ENCODE measurements at places on chromosomes 12 and 14.

- no peak for DNase-seq
Measured at GRCh38 chr14:104120281-104120741, 18.1 kb upstream of the KIF26A start.

- no peak for DNase-seq
Measured at GRCh38 chr12:3752741-3753486, at the start of gene CRACR2A. Gene CRACR2A (minus strand): TSS chr12:3753109. CDS start chr12:3696999, 56,110 bp downstream.

DNA sequence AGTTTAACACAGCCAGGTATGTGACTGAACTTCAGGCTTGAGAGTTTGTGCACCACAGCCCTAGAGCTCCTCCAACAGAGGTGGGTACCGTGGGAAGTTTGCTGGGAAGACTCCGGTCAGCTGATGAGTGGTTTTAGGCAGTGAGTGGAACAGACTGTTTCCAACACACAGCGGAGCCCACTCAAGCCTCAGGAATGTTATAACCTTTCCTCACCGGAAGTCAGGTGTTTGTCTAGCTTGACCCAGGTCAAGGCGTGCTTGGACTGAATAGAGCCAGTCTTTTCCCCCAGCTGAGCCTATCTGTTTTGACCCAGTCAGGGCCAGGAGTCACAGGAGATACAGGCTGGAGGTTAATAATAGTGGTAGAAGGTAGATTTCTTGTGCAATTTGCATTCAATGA, 138.4 kb upstream of the PARP11 start:
- no peak for DNase-seq

DNA sequence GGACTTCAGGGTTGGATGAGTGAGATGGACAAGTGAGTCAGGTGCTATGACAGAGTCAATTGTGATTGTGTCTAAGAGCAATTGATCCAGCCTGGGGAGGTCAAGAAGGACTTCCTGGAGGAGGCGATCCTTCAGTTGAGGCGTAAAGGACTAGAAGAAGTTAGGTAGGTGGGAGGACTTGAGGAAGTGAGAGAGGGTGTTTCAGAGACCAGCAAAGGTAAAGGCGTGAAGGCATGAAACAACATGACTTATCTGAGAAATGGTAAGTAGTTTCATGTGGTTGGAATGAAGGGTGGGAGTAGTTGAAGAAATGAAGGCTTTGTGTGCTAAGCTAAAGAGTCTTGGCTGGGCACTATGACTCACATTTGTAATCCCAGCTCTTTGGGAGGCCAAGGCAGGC, 48.9 kb upstream of the PPP1CC start:
- no peak for DNase-seq

DNA sequence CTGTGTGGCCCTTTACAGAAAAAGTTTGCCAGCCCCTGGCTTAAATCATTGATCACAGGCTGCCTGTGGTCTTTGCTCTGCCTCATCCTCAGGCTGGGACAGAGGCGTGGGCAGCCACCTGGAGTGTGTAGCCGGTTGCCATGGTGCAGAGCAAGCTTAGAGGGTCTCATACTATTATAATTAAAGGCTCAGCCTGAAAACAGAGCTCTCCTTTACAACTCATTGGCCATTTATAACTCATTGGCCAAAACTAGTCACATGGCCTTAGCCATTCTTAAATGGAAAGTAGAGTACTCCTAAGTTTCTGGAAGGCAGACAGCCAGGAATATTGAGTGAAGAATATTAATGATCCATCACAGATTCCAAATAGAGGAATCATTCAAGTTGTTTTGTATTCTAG, 3.0 kb downstream of the HSP90B1 start:
- DNase-seq: no peak

DNA sequence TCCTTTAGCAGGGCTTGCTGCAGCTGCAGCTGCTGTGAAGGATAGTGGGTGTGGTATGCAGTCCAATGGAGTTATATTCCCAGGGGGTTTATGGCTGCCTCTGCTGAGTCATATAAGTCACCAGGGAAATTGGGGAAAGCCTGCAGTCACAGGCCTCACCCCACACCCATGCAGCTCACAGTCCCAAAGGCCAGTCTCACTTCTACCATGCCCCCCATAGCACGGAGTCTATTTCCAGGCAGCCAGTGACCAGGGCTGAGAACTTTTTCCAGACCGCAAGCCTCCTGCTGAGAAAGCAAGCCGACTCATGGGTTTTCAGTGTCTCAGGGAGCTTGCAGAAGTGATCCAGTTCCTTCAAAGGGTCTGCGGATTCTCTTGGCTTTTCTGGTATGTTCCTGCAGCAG, 322.4 kb upstream of the CLEC14A start:
- DNase-seq: no peak

DNA sequence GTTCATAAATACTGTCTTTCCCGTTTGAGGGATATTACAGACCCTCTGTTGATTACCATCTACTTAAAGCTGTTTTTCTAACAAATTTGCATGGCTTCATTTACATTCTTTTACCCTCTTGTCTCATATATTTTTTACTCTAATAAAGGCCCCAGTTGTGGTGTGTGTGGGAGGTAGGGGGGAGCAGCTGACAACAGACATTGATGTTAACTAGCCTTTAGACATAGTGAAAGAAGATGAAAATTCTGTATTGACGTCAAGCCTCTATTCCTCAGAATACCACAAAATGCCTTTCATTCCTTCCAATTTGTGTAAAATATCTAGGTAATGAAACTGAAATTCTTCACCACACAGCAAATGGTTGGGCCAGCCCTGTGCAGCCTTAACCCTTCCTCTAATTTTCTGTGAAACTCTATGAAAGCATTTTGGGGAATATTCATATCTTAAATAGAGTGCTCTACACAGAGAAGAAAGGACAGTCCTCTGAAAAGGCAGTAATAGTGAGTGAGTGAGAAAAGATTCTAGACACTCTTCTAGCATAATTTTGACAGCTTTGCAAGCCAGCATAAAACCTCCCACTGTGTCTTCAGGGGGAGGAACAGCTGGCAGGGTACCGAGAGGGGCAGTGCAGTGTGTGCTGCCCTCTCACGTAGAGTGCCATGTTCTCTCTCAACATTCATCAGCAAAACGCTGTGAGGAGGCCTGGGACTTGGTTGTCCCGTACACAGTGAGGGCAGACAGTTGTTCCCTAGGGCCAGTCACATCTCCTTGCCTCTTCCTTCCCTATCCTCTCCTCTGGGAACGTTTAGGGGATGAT, 20.1 kb upstream of the CERS5 start:
- DNase-seq: peak; percentile 68

DNA sequence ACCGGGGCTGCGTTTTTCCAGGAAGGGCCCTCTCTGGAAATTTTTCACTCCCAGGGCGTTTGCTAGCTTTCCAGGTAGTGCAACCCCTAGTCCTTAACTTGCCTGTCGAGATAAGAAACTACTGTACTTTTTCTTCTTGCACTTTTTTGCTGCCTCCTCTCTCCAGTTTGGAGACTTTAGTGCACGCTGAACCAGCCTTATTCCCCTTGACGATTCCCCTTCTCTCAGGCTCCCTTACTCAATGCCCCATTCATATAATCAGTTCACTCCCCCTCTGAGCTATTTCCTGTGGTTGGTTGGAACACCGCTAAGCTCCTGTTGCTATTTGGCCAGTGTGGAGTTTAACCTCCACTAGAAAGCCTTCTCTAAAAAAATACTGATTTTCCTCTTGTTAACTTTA, 682 bp downstream of the CREBL2 start:
- no peak for DNase-seq

DNA sequence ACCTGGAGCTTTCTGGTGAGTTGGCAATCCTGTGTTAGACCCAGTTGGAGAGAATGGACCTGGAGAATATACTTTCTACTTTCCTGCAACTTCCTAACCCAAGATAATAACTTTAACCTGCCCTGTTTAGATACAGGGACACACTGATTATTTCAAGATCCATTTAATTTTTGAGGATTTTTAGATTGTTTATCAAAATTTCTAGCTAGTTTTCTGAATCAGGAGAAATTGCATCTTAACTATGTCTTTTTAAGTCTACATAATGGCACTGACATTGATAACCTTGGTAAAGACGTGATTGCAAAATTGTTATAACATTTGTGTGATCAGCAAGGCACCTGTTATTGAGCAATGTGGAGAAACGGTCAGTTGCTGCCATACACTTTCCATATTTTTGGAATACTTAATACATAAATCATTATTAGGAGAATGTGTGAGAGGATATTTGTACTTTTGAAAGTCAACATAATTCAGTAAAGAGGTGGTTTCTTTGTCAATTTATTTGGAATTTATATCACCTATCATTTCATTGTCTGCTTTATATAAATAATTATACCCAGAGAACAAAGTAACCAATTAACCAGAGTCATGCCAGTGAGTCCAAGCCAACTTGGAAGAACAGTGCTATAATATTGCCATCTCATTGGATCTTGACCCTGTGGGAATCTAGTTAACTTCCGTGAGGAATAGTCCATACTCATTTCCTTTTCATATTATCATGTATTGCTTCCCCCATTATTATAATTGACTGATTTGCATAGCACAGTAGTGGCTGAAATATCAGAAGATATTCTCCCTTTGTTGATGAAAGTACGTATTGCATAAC, 28.4 kb downstream of the NFYB start:
- no peak for DNase-seq

DNA sequence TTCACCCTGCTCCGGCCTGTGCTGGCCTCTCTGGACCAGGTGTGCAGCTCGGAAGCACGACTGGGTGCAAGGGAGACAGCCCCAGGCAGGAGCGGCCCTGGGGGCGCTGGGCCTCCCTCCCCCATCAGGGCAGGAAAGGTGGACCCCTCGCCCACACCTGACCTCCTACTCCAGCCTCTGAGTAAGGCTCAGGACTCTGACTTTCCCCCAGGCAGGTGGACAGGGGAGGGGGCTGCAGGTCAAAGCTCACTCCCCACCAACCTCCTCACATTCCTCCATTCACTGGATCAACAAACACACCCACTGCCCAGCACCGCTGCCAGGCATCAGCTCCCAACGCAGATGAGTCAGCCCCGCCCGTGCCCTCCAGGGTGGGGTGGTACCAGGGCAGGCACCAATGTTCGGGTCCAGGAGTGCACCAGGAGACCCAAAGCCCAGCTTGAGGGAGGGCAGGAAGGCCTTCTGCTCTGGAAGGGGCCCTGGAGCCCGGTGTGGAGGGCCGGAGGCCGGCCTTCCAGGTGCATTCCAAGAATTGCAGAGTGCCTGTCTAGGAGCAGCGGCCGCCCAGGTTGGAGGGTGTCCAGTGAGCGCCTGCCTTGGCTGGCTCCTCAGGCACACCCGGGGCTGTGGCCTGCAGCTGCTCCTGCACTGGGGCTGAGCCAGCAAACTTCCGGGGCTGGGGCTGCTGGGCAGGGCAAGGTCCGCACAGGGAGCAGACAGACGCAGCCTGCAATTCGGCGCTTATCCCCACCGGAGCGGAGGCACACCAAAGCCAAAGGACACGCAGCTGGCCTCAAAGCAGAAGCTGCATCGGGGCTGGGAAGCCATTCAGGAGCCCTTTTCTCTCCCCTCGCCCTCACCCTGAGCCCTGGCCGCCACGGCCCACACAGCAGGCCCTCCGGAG, 1.6 kb upstream of the INF2 start:
- DNase-seq: no peak

DNA sequence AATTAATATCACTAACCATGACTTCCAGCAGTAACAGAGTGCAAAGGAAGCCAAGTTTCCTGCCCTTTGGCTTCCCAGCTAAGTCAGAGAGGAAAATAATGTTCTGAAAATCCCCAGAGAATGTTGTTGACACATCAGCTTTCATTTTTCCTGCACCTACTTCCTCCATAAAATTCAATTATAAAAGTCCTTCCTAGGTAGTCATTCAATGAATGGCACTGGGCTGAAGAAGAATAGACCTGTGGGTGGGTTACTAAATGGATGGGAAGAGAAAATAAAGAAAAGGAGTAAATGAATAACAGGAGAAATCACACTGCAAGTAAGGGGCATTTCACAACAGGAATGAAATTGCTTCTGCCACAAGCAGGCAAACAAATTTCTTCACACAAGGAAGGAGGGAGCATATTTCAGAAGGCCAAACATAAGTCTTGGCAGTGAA, 73.2 kb upstream of the MDM1 start:
- no peak for DNase-seq

GRCh38 chr14:61813096-61813606, 50.9 kb downstream of the SNAPC1 start:
- DNase-seq: no peak

DNA sequence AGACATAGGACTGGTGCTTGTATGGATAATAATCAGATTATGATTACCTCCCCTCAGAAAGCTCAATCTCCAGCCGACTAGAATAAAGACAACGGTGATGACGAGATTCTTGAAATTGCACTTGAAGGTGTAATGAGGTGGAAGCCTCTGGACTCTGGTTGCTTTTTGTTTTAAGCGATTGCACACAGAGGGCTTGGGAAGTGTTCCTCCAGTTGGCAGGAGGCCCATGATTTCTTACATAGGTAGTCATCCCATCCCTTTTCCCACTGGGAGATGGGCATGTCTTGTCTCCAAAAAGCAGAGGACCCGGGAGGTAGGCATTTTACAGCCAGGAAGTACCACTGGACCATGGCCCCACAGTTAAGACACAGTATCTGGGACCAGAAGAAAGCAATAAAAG, 165.7 kb upstream of the FKBP4 start:
- DNase-seq: no peak

DNA sequence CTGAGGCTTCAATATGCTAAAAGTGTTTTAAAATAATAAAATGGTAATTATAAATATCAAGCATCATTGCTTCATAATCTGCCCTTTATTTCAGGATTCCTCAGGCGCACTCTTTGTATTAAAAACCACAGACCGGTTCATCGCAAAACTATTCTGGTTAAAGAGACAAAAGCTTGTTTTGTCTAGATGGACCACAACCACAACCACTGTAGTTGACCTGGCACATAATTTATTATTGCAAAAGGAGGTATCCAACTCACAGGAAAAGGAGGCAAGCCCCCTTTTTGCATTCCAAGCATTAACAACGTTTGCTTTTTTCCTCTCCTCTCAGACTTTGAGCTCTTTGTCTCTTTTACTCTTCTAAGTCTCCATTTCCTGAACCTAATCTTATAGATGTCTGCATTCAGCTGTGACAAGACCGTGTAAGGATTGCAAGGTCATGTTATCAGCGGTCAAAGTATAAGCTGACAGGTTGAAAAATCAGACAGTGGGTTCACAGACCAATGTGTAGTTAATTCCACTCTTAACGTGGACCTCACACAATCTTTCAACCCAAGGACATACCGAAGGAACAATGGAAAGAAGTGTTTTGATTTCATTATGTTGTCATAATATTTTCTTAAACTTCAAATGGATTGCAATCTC, 1057.6 kb downstream of the GALC start:
- no peak for DNase-seq

DNA sequence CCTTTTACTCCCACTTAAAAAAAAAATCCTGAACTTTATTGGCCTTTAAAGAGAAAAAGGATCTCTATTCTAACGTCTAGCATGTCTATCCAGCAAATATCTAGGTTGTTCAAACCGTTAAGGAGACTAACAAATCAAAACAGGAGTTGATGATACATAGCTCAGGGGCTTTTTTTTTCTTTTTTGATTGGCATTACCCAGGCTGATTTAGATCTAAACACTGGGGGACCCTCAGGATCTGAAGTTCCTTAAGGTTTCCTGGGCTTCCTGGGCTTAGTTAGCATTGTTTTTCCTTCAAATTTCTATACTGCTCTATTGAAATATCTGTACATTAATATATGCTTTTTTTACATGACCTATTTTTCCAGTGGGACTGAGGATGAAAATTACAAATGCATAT, 42.3 kb downstream of the EFCAB11 start:
- DNase-seq: no peak

GRCh38 chr14:34629344-34629656, 648 bp downstream of the SNX6 start:
- DNase-seq: no peak

- no peak for DNase-seq
Measured at GRCh38 chr12:41903014-41903708, 241.5 kb downstream of the GXYLT1 start.

GRCh38 chr14:22885975-22886374, 3.0 kb downstream of the REM2 start:
- DNase-seq: no peak

- DNase-seq: peak; percentile 73
Measured at GRCh38 chr14:60151715-60152114, 13.5 kb downstream of the DHRS7 start.
